ENCODE measurements at places on chromosomes 6 and 20.

DNA sequence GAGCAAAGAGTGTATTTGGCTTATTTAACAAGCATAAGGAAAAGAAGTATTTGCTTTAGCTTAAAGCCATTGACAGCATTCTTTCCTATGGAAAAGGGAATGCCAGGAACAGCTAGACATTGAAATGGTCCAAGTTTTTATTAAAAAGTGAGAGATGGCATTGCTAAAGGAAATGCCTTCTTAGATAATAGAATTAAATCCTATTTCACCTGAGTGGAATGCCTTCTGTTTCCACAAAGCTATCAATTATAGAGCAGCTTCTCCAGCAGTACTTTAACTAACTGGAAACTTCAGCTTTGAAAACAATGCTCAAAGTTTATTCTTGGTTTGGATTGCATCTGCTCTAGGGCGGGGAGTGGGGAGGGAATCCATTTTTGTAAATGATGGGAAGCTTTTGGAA lies 85.1 kb upstream of the CNKSR3 start:
- no peak for DNase-seq

GRCh38 chr6:12065321-12066140 lies 53.4 kb downstream of the HIVEP1 start:
- no peak for DNase-seq

DNA sequence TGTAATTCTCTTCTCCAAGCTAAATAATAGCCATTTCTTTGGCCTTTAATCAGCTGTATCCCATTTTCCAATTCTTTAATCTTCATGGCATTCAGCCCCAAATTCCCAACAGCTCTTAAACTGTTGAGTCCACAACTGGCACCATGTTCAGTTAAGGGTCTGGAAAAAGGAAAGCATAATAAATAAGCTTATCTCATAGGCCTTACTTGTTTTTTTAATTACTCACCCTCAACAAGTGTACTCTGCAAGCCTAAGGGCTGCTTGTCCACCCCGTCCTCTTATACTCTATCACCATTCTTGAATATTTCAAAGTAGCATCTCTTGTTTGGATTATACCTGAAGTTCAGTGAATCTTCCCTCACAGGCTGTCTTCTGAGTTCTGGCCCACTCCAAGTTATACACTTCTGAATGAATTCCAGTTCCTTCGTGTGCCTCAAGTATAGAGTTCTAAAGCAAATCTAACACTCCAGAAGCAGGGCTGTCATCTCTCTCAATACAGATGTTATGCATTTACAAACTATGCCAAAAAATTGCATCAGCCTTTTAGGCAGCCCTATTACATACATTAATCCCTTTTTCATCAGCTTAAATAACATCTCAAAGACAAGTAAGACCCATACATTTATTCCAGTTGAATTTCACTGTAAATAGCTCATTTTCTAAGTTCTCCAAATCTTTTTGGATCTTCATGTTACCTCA lies 98.7 kb downstream of the COL21A1 start:
- DNase-seq = no peak

GRCh38 chr6:40532349-40533000 lies 54.7 kb downstream of the LRFN2 start:
- no peak for DNase-seq

DNA sequence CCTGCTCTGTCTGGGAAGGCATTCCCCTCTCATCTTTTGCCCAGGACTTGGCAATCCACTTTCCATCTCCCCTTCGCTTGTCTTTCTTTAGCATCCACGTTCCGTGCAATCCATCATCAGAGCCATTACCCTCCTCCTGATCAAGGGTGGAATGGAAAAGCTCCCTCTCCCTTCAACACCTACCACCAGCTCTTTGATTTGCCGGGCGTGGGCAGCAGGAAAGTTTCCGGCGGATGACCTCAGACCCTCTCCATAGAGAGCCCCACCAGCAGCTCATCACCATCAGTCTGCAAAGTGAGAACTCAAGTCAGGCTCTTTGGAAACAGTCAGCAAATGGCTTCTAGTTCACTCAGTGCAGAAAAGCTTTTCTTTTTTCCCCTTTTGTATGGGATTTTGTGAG lies 76.2 kb downstream of the TSHZ2 start:
- no peak for DNase-seq

- DNase-seq = no peak
Observed at GRCh38 chr20:8509809-8510208, 377.7 kb downstream of the PLCB1 start.

GRCh38 chr20:46366826-46367225 lies 39.6 kb downstream of the ELMO2 start:
- no peak for DNase-seq

- DNase-seq = no peak
Observed at GRCh38 chr20:51831866-51832265, 29.5 kb upstream of the SALL4 start.

DNA sequence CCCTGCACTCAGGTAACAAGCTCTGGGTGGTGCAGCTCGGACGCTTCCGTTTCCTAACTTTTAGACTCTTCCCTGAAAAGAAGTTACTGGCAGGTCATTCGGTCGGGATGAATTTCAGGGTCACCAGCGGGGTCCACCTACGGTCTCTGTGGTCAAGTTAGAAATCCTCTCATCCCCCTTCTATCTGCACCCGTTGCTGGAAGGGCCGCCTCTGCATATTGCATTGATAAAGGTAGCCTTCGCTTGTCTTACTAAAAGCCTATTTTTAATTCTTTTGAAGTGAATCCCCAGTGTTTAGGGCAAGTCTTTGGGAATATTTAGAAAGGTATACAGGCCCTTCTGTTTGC lies 47.3 kb downstream of the LRRN4 start:
- no peak for DNase-seq

- DNase-seq = no peak
Observed at GRCh38 chr6:3236005-3236404, 8.6 kb upstream of the TUBB2B start.

GRCh38 chr6:25062070-25062811 lies 126.5 kb upstream of the RIPOR2 start:
- DNase-seq = no peak

- no peak for DNase-seq
Observed at GRCh38 chr6:19660123-19660910, 176.9 kb upstream of the ID4 start.

GRCh38 chr6:63272397-63272796 lies 47.4 kb downstream of the LGSN start:
- DNase-seq = no peak

GRCh38 chr20:64232794-64233193 lies 22.8 kb upstream of the PCMTD2 start:
- no peak for DNase-seq

DNA sequence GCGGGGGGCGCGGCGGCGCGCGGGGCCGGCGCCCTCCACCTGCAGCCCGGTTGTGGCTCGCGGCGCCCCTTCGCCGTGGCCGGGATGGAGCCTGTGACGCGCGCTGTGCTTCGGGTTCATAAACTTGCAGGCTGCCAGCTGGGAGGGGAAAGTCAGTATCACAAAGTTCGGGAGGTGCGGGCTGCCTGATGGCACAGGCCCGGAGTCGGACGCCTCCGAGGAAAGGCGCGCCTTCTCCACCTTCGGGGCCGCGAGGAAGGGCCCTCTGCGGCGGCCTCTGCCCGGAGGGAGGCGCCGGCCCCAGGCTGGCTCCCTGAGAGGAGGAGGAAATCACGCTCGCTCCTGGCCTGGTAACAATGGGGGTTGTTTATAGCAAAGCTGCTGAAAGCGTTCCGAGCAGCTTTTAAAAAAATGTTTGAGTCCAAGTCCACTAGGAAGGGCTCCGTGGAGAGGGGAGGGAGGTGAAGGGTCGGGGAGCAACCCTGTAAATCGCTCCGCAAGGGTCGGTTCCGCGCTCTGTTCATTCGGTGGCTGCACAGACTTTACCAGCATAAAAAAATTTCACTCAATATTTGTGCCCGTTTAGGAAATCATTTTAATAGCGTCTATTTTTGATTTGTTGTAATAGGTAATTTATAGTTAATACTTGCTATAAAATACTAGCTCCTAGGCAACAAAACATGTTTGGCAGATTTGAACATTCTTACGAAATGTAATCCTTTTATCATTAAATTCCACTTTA lies 1.0 kb downstream of the AFDN start:
- DNase-seq = peak; percentile 22

DNA sequence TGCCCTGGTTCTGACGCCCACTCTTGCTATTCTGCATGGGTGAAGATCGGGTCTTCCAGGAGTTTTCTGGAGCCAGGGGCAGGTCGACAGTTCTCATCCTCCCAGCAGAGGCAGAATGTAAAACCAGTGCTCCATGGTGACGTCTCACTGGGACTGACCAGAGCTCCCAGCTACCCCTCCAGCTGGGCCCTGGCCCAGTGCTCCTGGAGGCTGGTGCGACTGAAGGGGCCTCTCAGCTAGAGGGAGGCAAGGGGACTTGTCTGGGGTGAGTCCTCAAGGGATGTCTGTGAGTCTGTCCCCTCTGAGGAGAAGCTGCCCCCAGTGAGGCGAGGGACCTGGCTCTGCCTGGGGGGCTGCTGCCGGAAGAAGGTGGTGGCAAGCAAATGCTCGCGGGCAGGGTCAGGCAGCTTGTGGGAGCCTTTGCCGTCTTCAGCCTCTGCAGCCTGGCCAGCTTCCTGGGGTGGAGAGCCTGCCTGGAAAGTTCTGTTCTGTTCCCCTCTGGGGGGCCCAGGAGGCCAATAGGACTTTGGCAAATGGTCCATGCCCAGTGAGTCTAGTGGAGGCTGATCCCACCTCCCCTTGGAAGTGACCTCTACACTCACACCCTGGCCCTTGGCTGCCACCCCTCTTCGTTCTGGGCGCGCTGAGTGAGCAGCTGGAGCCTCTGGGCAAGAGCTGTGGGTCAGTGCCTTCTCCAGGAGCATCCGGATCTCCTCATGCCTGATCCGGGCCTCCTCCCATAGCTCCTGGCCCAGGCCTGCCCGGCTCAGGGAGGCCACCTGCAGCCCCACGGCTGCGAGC lies 47.5 kb downstream of the KIAA1755 start:
- DNase-seq = no peak

DNA sequence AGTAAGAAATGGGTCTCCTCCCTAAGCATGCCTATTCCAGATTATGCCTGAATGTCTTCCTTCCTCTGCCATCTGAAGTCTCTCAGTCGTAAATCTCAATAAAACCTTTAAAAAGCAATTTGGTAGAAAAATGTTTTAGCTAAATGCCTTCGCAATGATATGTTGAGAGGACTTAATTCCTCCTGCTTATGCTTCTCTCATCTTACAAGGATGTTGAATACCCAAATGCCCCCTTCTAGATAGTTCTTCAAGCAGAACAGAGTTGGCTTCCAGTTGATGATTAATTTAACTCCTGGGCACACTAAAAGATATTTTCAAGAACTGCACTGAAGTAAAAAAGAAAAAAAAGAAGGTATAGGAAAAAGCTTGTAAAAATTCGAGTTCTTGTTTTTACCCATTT lies 275.0 kb upstream of the SPTLC3 start:
- no peak for DNase-seq
